ENCODE measurements at places on chromosomes 4 and X.

DNA sequence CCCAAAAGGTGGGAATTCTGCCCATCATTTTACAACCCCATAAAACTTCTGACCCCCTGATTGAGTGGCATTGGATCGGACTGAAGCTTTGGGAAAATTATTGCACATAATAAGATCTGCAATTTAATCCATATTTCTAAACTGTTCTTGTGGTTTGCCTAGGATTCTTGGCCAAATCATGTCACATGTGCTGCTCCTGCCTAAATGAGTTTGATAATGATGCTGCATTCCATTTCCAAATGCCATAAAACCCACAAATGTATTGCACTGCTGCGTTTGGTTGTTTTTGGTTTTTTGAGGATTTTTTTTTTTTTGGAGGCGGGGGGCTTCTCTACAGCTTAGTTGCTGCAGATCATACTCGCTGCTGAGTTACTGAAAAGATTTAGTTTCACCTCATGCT is 153.6 kb downstream of the QDPR start:
- no peak for DNase-seq

- no peak for DNase-seq
Observed at GRCh38 chrX:120752431-120753082, 122.7 kb upstream of the C1GALT1C1 start.

GRCh38 chr4:153159016-153159415 is 45.2 kb upstream of the TRIM2 start:
- no peak for DNase-seq

DNA sequence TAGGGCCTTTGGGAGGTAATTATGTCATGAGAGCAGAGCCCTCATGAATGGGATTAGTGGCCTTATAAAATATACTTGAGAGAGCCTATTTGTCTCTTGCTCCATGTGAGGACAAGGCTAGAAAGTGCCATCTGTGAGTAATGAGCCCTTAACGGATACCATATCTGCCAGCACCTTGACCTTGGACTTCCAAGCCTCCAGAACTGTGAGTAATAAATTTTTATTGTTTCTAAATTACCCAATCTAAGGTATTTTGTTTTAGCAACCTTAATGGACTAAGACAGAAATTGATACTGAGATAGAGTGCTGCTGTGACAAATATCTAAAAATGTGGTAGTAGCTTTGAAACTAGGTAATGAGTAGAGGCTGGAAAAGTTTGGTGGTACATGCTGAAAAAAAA is 285.0 kb upstream of the DIPK2B start:
- no peak for DNase-seq

GRCh38 chr4:119525005-119525749 is 103.4 kb downstream of the PDE5A start:
- no peak for DNase-seq

DNA sequence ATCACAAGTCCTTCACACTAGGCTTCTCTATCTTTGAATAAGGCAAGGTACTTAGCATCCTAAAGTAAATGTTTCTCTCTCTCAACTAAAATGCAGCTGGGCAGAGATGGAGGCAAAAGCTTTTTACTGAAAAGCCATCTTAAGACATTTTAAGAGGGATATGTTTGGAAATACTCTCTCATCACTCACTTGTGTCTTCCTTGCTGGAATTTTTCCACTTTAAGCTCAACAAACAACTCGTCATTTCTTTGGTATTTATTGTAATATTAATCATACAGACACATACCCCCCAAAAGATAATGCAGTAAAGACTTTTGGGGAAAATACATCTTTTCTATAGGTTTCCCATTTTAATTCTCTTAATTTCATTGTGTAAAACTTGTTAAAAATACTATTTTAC is 16.4 kb downstream of the MBNL3 start:
- DNase-seq, result no peak

- no peak for DNase-seq
Observed at GRCh38 chr4:151314479-151314878, 10.9 kb downstream of the SH3D19 start.

GRCh38 chr4:89469930-89470375 is 162.4 kb upstream of the GPRIN3 start:
- DNase-seq, result peak; percentile 80

- no peak for DNase-seq
Observed at GRCh38 chr4:36432586-36432985, 151.2 kb downstream of the DTHD1 start.

DNA sequence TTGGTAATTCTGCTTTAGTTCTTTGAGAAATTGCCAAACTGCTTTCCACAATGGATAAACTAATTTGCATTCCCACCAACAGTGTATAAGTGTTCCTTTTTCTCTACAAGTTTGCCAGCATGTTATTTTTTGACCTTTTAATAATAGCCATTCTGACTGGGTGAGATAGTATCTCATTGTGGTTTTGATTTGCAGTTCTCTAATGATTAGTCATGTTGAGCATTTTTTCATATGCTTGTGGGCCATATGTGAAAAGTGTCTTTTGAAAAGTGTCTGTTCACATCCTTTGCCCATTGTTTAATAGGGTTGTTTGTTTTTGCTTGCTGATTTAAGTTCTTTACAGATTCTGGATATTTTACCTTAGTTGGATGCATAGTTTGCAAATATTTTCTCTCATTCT is 25.9 kb downstream of the ENPEP start:
- no peak for DNase-seq

- peak; percentile 38 for DNase-seq
Observed at GRCh38 chr4:4659871-4660651, 118.2 kb upstream of the STX18 start.

DNA sequence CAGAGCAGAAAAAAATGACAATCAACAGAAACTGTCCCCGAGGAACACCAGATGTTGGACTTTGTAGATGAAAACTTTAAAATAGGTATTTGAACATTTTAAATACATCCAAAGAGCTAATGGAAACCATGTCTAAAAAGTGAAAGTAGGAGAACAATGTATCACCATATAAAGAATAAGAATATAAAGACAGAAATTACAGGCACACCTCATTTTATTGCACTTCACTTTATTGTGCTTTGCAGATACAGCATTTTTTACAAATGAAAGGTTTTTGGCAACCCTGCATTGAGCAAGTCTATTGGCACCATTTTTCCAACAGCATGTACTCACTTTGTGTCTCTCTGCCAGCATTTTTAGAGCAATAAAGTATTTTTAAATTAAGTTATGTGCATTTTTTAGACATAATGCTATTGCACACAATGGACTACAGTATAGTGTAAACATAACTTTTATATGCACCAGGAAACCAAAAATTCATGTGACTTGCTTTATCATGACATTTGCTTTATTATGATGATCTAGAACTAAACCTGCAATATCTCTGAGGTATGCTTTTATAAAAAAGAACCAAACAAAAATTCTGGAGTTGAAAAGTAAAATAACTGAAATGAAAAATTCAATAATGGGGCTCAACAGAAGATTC is 212.4 kb upstream of the CASK start:
- no peak for DNase-seq

GRCh38 chr4:179843370-179843769 is 2399.8 kb upstream of the TENM3 start:
- DNase-seq, result no peak

DNA sequence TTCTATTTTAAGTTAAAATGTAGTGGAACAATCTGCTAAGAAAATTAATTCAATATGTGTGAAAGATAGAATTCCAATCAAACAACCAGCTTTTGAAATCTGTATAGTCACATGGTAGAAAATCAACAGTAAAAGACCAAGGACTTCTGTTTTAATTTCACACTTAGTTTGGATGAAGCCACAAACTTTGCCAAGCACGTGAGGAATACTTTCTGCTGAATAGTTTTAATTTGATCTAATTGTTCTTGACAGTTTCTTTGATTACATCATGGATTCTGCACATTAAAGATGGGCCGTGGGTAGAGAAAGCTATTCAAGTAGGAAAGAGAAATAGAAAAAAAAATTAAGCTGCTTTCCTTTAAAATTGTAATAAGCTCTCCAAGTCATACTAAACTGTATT is 137.9 kb upstream of the FAM241A start:
- no peak for DNase-seq

- no peak for DNase-seq
Observed at GRCh38 chr4:113582737-113583136, 178.8 kb downstream of the CAMK2D start.

GRCh38 chr4:10275696-10276095 is 159.1 kb upstream of the WDR1 start:
- no peak for DNase-seq

GRCh38 chrX:53674581-53674980 is 11.9 kb downstream of the HUWE1 start:
- DNase-seq, result no peak

GRCh38 chr4:138113819-138114400 is 128.2 kb downstream of the SLC7A11 start:
- DNase-seq, result no peak

GRCh38 chr4:123342498-123342897 is 54.1 kb upstream of the SPRY1 start:
- DNase-seq, result no peak

DNA sequence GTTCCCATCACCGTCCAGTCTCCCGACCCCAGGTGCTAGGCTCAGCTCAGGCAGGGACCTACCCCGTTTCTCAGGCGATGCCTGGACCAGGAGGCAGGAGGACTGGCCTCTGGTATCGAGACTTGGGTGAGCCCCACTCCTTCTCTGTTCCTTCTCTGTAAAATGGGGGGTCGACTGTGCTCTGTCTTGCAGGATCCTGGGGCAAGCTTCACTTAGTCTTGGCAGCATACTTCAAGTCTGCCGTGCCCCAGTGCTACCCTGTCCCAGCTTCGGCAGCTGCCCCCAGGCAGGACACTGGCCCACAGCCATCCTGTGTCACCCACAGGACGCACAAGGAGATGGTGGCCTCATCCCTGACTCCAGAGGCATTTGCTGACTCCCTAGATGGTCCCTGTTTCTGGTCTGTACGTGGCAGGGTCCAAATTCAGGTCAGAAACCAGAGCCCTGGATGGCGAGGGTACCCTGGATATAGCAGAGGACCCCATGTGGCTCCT is 7.0 kb upstream of the HAUS7 start:
- DNase-seq, result no peak

GRCh38 chr4:6963139-6963611 is 53.5 kb downstream of the TBC1D14 start:
- DNase-seq, result no peak

DNA sequence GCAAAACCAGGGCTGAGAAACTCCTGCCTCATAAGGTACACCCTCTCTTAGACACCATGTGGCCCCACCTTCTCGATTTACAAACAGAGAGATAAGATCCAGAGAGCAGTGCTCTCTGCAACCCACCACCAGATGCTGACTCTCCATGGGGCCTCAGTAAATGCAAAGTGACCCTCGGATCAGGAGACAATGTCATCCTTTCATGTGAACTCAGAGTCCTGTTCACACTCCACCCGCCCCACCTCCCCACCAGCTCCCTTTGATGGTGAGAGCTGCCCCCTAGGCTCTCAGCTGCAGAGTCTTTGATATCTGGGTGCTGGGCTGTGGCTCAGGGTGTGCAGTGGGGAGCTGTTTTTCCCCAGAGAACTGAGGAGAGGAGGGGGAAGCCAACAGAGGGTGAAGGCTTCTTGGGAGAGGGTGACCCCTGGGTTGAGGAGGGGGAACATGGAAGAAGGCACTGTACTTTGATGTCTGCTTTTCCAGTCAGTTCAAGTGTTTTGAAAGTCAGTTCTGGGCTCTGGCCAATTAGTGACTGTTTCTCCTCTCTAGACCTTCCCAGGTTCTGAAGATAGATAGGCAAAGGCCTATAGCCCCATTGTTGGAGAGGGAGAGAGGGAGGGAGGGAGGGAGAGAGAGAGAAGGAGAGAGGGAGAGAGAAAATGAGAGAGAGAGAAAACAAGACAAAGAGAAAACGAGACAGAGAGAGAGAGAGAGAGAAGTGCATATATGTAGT is 88.2 kb downstream of the SCD5 start:
- DNase-seq, result no peak

DNA sequence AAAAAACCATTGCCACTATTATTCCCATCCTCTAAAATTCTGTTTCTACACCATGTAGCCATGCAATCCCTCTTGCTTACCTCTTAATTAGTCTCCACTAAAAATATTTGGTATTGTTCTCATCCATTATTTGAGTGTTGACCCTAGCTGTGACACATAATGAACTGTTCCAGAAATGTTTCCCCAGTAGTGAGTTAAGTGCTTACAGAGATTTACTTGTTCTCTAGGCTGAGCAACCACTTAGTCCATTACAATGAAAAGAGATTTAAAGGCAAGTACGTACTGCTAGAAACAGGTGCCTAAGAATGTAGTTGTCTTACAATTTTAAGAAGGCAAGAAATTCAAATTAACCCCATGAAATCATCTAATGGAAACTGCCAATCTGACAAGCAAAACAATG is 112.7 kb upstream of the PTPN13 start:
- no peak for DNase-seq

GRCh38 chr4:127793528-127793927 is 11.4 kb downstream of the HSPA4L start:
- no peak for DNase-seq

DNA sequence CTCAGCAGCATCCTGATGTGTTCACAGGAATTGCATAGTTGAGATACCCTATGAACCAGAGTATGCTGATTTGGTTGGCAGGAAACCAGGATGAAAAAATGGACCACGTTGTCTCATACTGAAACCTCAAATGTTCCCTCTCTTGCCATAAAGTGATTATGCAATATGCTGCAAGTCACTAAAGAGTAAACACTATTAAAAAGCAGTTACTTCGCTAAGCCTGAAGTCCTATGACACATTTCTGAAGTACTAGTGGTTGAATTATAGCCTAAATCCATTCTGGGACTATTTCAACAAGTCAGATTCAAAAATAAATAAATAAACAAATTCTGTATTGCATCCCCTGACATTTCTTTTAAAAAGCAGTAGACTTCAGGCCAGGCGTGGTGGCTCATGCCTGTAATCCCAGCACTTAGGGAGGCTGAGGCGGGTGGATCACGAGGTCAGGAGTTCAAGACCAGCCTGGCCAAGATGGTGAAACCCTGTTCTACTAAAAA is 106.0 kb upstream of the NAP1L5 start:
- no peak for DNase-seq

DNA sequence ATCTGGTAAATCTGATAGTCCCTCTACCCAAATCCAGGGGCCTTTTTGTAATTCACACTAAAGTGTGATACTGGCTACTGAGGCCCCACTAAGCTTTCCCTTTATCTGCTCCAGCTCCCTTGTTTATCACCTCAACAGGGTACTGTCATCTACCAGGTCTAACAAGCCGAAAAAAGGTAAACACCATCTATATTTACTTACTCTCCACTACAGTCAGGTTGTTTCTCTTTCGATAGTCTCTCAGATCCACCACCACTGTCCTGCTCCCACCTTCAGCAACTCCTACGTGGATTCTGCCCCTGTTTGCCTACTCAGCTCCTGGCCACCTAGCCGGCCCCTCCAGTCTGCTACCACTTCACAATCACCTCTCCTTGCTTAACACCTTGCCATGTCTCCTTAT is 3.3 kb downstream of the ITIH6 start:
- no peak for DNase-seq

- DNase-seq, result no peak
Observed at GRCh38 chr4:83046693-83047473, 11.9 kb downstream of the COPS4 start.

GRCh38 chr4:1559896-1560650 is 124.0 kb downstream of the FAM53A start:
- no peak for DNase-seq

DNA sequence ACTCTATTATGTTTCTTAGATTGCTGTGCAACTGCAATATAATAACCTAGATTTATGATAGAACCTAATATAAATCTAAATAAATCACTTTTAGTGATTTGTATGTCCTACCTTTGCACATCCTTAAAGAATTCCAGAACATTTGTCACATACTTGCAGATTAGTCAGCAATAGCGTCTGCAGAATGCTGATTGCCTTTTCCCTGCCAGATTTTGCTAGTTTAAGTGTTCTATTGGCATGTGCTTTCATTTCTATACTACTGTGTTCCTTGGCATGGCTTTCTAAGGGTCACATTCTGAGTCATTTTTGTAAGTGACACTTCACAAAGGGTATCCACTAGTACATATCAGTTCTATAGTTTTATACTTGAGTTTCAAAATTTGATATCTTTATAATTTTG is 303.1 kb upstream of the GIMD1 start:
- DNase-seq, result no peak
